ENCODE measurements at places on chromosomes 13 and 19. TPM values are rescaled to one million over a fixed set of nuclear protein-coding genes. Genes with fewer than 3 reads are reported as not detected.

Gene ZNF888
- total RNA-seq, result 1.9 TPM

Gene CGB1
- total RNA-seq, result not detected

Gene PSG3
- not detected for total RNA-seq

Gene DIRAS1
- total RNA-seq, result 0.90 TPM

All from cardiac atrium fibroblast (primary cell).